Activated T-helper 2 cell treated with anti-CD3 and anti-CD28 coated beads, Interferon-gamma antibody, Interleukin-2, Interleukin-4, amounts not matched to agents 10 μg/mL and 5 μg/mL and 100 μg/mL, durations not matched to agents 14 hours and 24 hours and 36 hours (primary cell): ENCODE measurements at places on chromosomes 1 and 21. TPM values are rescaled to one million over a fixed set of nuclear protein-coding genes. Genes with fewer than 3 reads are reported as not detected.
A peak's percentile ranks its signal among the peaks of the same experiment; 100 is the strongest.

The S100A7 gene
- not detected in 2 replicates for total RNA-seq

DNA sequence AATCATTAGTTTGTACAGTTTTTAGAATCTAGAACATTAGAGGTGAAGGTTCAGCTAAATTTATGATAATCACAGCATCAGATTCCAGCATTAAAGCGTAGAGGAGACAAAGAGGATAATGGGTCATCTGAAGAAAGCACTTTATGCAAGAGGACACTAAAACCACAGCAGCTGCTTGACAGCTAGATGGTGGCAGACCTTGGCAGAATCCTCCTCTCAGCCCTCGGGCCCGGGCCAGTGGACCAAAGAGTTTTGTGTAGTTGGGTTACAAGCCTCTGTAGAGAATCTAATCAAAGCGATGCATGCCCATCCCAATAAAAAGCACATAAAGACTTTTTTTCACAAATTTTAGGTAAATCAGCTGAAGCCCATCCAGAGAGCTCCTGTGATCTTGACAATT, 59.4 kb downstream of the AK5 start:
- no peaks in the 10 kb centered on the region for H3K27me3 ChIP-seq
- DNase-seq = no peak
- H3K4me3 ChIP-seq = no peak overlapping the region
- no peak overlapping the region for H3K27ac ChIP-seq
- H3K36me3 ChIP-seq = no peaks in the 10 kb centered on the region
- no peaks in the 10 kb centered on the region for H3K4me1 ChIP-seq

The TTF2 gene
- total RNA-seq = 98.4 and 103 TPM in 2 replicates

DNA sequence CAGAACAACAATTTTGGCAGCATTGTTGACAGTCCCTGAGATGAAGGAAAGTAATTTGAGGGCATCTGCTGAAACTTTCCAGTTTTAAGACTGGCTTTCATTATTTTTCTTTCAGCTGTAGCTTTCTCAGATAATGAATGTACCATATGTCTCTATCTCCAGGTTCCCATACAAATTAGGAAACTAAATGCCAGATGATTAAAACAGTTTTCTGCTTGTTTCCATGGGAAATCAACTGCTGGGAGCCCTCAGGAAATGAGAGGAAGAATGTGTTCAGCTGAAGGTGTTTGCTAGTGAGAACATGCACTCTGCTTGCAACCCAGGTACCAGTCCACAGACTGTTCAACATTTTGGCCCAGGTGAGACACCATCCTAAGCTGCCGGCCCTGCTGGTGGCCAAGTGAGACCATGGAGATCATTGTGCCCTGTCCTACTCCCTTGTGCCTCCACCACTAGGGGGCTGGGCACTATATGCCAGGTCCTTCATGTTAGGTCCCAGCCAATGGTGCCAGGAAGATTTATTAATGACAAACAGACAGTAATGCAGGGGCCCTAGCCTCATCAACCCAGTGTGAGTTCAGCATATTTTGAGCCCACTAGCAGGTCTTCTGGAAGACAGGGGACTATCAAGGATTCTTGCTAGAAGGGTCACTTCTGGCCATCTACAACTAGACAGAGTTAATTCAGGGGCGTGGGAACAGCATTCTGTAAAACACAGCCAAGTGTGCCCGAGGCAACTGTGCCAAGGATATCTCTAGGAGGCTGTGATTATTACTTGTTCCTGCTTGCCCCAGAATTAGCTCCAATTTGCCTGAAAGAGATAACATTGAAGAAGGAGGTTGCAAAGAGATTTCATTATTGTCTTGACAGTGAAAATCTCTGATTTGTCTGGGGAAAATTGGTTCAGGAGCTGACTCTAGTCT, 17.0 kb upstream of the LRRC8C start:
- H3K4me1 ChIP-seq = peaks cover 75% of the 10 kb centered on the region
- H3K27me3 ChIP-seq = no peaks in the 10 kb centered on the region
- no peak overlapping the region for H3K4me3 ChIP-seq
- peak overlapping the region; percentile 31 for H3K27ac ChIP-seq
- no peak for DNase-seq

DNA sequence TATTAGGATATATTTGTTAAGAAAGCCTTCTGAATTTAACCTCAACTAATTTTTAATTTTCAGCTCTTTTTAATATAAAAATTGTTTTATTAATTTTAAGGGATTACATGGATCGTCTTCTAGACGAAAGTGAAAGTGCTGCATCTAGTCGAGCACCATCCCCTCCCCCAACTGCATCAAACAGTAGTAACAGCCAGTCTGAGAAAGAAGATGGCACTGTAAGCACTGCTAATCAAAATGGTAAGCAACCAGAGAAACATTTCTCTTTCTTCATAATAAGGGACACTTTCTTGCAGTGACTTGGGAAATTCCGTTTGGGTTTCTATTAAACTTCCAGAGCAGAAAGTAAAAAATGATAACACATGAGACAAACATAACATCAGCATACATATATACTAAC, 56.9 kb downstream of the MIER1 start:
- H3K27me3 ChIP-seq = no peaks in the 10 kb centered on the region
- peak; percentile 41 for DNase-seq
- peak overlapping the region; percentile 69 for H3K4me3 ChIP-seq
- peak overlapping the region; percentile 69 for H3K27ac ChIP-seq
- H3K4me1 ChIP-seq = peaks cover 27% of the 10 kb centered on the region

The SLC2A1 gene
- 143 and 155 TPM in 2 replicates for total RNA-seq

GRCh38 chr1:9369964-9370788, 77.5 kb downstream of the SPSB1 start:
- no peak overlapping the region for H3K4me3 ChIP-seq
- no peak for DNase-seq
- no peaks in the 10 kb centered on the region for H3K36me3 ChIP-seq
- no peaks in the 10 kb centered on the region for H3K4me1 ChIP-seq
- no peaks in the 10 kb centered on the region for H3K27me3 ChIP-seq

The RAB3B gene
- 0.07 and 0.09 TPM in 2 replicates for total RNA-seq

The SPRR2G gene
- total RNA-seq = not detected in 2 replicates

- H3K4me3 ChIP-seq = no peak overlapping the region
- H3K36me3 ChIP-seq = no peaks in the 10 kb centered on the region
- no peak for DNase-seq
- no peak overlapping the region for H3K27ac ChIP-seq
These were observed 1917.0 kb downstream of the MRPL39 start for GRCh38 chr21:23690316-23690715.

The CELA3B gene
- not detected in 2 replicates for total RNA-seq

The ASB17 gene
- total RNA-seq = not detected in 2 replicates

The IGSF21 gene
- not detected in 2 replicates for total RNA-seq

The HORMAD1 gene
- 0.27 TPM in 1 of 2 replicates, not detected in the other for total RNA-seq

- no peak for DNase-seq
- H3K36me3 ChIP-seq = peaks cover 56% of the 10 kb centered on the region
- H3K4me1 ChIP-seq = peaks cover 7% of the 10 kb centered on the region
- H3K4me3 ChIP-seq = no peak overlapping the region
- H3K27ac ChIP-seq = no peak overlapping the region
- no peaks in the 10 kb centered on the region for H3K27me3 ChIP-seq
These were observed 6.6 kb downstream of the EIF3I start for GRCh38 chr1:32228771-32229170.

The CAMK1G gene
- not detected in 2 replicates for total RNA-seq

GRCh38 chr1:41925712-41926111, 7.0 kb upstream of the HIVEP3 start:
- peaks cover 5% of the 10 kb centered on the region for H3K4me1 ChIP-seq
- DNase-seq = no peak
- H3K27me3 ChIP-seq = peaks cover 35% of the 10 kb centered on the region
- no peak overlapping the region for H3K4me3 ChIP-seq
- no peak overlapping the region for H3K27ac ChIP-seq

DNA sequence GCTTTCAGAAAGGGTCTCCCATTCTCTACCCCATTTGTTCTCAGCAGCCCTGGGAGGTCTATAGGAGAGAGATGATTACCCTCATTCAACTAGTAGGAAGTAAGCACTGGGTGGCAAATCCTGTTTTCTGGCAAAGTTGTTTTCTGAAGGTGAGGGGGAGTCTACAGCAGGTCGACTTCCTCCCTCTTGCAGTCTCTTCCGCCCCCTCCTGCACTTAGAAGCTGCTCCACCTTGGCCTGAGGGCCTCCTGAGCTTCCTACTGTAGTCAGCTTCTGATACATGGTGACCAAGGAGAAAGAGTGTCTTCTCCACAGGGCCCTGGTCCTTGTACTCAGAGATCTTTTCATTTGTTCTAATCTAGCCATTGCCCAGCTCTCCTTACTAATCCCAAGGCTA, 93.1 kb downstream of the RGL1 start:
- no peak overlapping the region for H3K27ac ChIP-seq
- no peak for DNase-seq
- peaks cover 4% of the 10 kb centered on the region for H3K36me3 ChIP-seq

The GJA5 gene
- total RNA-seq = not detected in 2 replicates

The NCAM2 gene
- 0.23 TPM in 1 of 2 replicates, not detected in the other for total RNA-seq

DNA sequence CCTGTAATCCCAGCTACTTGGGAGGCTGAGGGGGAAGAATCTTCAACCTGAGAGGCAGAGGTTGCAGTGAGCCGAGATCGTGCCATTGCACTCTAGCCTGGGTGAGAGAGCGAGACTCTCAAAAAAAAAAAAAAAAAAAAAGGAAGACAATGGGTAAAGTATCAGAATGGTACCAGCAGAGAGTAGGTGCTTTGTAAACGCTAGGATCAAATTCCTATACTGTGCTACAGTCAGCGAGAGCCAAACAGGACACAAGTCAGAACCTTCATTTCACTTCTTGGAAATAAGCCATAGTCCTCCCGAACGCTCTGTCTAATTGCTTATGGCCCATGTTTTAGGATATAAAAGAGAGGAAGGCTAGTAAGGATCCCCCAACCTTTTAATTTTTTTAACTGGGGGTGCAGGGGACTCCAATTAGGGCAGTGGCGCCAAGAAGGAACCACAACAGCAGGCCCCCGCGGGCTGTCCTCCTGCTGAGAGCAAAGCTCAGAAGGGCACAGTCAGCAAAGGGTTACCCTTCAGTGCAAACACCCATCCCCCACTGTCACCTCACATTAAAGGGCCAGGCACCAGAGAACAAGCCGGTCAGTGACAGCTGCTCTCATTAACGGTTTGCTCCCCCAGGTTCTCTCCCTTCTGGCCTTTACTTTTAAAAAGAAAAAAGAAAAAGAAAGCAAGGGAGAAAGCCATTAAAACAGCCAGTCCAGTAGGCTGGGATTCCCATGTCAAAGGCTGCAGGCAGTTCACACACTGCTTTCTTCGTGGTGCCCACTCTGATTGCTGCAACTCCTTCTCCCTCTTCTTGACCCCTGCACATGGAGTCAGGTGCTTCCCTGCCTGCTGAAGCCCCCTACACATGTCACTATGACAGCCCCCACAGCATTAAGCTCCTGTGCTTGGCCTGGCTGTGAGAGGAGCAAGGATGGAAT, 69.4 kb downstream of the PLPP3 start:
- H3K4me1 ChIP-seq = no peaks in the 10 kb centered on the region
- H3K36me3 ChIP-seq = no peaks in the 10 kb centered on the region
- no peak for DNase-seq
- H3K27me3 ChIP-seq = no peaks in the 10 kb centered on the region
- no peak overlapping the region for H3K4me3 ChIP-seq

- H3K4me1 ChIP-seq = peaks cover 29% of the 10 kb centered on the region
- DNase-seq = no peak
- no peak overlapping the region for H3K4me3 ChIP-seq
- H3K27ac ChIP-seq = no peak overlapping the region
These were observed 54.3 kb downstream of the CD247 start for GRCh38 chr1:167463875-167464575.

- no peaks in the 10 kb centered on the region for H3K27me3 ChIP-seq
- H3K36me3 ChIP-seq = peaks cover 3% of the 10 kb centered on the region
- H3K27ac ChIP-seq = no peak overlapping the region
- DNase-seq = peak; percentile 56
- H3K4me1 ChIP-seq = peaks cover 5% of the 10 kb centered on the region
These were observed 86.9 kb downstream of the UCK2 start for GRCh38 chr1:165914136-165914798.

- peaks cover 21% of the 10 kb centered on the region for H3K4me1 ChIP-seq
- H3K27ac ChIP-seq = no peak overlapping the region
- DNase-seq = no peak
- peaks cover 7% of the 10 kb centered on the region for H3K36me3 ChIP-seq
These were observed 5.0 kb downstream of the SYT11 start for GRCh38 chr1:155864393-155864792.
